NCI-H1092 (cell line): ENCODE measurements at places on chromosomes 16 and 17.

DNA sequence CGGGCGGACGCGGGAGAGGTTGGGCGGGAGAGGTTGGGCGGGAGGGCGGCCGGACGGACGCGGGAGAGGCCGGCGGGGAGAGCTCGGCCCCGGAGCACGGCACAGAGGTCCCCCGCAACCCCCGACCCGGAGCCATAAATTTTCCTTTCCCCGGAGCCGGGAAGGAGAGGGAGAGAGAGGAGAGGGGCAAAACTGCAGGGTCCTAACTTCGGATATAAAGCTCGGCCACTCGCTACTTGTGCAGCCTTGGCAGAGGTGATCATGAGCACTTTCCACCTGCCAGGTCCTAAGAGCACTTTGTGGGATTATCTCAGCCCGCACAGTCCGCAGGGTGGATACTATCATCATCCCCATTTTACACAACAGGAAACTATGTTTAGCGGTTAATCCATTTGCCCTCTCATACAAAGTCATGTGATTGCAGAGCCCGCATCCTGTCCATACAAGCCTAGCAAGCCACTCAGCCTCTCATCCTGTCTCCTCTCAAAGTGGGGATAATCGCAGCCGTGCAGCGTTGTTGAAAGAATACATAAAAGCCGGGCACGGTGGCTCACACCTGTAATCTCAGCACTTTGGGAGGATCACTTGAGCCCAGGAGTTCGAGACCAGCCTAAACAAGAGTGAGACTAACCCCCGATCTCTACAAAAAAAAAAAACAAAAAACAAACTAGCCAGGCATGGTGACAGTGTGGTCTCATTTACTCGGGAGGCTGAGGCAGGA lies 780 bp upstream of the DCAKD start:
- no peak for DNase-seq

GRCh38 chr17:16374146-16374938 lies 6.5 kb upstream of the UBB start:
- no peak for DNase-seq

- no peak for DNase-seq
Observed at GRCh38 chr17:82915010-82915756, 75.4 kb upstream of the ZNF750 start.

- peak; percentile 88 for DNase-seq
Observed at GRCh38 chr17:1251866-1252608, 18.2 kb upstream of the BHLHA9 start.
